A549 (cell line): ENCODE measurements at places on chromosomes 1 and 21.

- DNase-seq: no peak
Measured at GRCh38 chr1:204296431-204296988, 63.2 kb downstream of the PLEKHA6 start.

DNA sequence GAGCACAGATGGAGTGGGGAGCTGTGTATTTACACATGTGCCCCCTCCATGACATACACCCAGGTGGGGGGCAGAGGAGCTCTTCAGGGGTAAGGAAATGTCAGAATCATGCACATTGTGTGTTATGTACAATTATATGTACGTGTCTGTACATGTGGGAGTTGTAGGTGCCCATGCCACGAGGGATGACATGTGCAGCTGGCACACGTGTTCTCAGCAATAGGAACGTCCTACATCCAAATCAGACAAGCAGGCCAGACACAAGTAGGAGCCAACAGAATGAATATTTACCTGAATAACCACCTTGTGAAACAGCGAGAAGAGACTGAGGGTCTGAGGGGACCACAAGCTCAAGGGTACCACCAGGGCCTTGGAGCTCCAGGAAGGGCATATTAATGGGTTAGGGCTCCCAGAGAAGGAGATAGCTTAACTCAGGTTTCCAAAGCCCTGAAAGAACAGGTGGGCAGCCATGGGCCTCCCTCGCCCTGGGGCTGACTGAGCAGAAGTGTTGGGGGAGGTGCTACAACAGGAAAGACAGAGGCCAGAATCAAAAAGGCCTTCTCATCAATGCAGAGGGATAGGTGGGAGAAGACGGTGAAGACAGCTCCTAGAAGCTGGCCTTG is 3.2 kb downstream of the COL16A1 start:
- DNase-seq: no peak

DNA sequence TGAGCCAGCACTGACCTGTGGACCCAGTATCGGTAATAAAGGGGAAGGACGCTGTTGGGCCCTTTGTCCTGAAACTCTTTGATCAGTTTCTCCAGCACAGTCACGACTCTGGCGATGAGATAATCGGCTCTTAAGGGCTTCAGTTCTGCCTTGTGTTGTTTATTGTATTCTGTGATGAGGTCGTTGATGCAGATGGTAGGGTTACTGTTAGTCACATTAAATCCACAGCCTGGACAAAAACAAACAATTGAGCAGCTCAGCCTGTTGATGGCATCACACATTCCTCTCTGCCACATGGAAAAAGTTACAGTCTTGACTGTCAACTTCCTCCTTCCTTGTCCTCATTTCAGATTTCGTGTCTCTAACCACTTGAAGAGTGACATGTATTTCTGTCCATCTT is 57.6 kb downstream of the SIM2 start:
- peak; percentile 59 for DNase-seq

GRCh38 chr1:247923941-247924340 is 748 bp upstream of the OR2AJ1 start:
- no peak for DNase-seq

- no peak for DNase-seq
Measured at GRCh38 chr1:171140401-171140800, 44.7 kb upstream of the FMO2 start.

DNA sequence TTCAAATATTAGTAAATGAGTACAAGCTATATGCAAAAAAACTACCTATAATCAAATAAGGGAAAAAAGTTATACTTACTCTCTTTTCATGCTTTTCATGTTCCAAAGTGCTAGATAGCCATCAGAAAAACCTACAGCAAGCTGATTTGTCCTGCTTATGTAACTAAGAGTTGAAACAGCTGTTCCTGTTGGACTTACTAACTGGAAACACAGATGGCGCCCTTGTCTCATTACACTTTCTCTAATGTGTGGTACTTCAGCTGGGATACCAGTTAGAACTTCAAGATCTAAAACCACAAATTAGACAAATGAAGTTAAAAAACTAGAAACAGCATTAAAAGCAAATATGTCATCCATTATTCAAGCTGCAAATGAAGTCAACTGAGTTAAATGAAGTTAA is 24.3 kb downstream of the AHCTF1 start:
- DNase-seq: peak; percentile 51

- DNase-seq: no peak
Measured at GRCh38 chr1:204301171-204301957, 58.4 kb downstream of the PLEKHA6 start.

DNA sequence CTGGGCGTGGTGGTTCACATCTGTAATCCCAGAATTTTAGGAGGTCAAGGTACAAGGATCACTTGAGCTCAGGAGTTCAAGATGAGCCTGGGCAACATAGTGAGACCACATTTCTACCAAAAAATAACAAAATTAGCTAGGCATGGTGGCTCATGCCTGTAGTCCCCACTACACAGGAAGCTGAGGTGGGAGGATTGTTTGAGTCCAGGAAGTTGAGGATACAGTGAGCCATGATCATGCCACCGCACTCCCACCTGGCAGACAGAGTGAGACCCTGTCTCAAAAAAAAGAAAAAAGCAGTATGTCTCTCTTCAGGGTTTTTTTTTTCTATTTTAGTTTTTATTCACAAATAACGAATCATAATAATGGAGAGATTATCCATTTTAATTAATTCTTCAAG is 233.7 kb upstream of the DMRTA2 start:
- DNase-seq: no peak

DNA sequence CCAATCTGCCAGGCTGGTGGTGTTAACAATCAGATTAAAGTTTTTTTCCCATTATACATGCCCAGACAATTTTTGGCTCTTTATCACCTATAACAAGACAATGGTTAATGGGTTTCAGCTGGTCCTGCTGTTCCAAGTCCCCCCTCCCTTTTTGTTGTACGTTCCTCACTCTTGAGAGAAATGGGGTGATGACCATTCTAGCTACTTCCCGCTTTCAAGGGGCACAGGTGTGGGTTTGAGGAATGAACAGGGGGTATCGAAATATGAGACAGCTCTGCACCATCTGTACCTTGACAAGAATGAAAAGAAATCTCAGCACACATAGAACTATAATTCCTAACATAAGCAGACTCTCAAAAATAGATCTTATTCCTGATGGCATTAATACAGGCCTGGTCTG is 326.8 kb downstream of the PTPRU start:
- DNase-seq: no peak

GRCh38 chr1:27392778-27393635 is 585 bp downstream of the GPR3 start:
- peak; percentile 64 for DNase-seq

- no peak for DNase-seq
Measured at GRCh38 chr1:243520831-243521230, 265.0 kb downstream of the SDCCAG8 start.

GRCh38 chr1:29645586-29645985 is 409.3 kb downstream of the PTPRU start:
- no peak for DNase-seq
